ENCODE measurements at places on chromosomes 4 and X.

- DNase-seq, result no peak
These were observed 14.4 kb upstream of the ZNF41 start for GRCh38 chrX:47497271-47497888.

DNA sequence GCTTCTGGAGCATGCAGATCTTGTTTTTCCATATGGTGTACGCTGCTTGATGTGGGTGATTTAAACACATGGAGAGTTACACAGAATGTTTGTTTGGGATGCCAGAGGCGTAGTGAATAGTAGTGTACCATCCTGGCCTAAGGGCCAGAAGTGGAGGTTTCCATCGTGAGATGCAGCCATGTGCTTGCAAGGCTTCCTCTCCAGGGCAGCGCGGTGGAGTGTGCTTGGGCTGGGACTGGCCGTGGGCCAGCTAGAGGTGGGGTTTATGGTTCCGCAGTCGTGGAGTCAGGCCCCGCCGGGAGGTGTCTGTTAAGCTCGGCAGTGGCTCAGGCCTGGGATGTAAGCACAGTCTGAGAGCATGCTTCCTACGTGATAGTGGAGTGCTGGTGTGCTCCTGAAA is 14.0 kb downstream of the STOX2 start:
- DNase-seq, result no peak

GRCh38 chr4:7960017-7960789 is 20.5 kb upstream of the AFAP1 start:
- no peak for DNase-seq

- DNase-seq, result no peak
These were observed 37.0 kb upstream of the FAT4 start for GRCh38 chr4:125277790-125278189.

DNA sequence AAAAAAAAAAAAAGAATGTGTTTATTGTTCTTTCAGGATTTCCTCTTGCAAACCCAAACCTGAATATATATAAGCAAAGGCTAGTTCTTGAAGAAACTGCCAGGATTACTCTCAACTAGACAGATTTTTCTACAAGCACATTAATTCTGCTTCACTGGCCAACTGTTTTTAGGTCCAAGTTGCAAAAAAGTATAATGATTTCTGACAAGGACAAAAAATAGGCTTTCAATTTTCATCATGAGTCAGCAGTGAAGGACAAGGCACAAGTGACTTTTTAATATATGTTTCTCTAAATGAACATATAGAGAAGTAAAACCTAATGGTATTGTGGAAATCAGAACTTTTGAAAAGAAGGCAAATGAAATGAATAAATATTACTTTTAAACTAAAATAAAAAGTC is 73.7 kb downstream of the ELOVL6 start:
- no peak for DNase-seq

DNA sequence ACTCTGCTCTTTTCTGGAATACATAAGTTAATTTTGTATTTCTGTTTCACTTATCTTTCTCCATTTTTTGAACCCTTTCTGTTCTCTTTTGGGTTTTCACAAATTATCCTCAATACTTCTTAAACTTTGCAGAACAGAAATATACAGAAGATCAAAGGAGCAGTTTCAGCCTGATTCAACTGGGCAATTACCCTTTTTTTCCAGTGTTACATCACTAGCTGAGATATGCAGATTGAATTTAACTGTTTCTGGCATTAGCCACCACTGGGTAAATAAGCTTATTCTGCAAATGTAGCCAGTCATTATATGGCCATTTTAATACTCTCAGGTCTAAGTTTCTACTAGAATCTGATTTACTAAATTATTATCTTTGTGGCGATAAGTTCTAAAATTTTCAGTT is 66.9 kb upstream of the GRID2 start:
- no peak for DNase-seq

DNA sequence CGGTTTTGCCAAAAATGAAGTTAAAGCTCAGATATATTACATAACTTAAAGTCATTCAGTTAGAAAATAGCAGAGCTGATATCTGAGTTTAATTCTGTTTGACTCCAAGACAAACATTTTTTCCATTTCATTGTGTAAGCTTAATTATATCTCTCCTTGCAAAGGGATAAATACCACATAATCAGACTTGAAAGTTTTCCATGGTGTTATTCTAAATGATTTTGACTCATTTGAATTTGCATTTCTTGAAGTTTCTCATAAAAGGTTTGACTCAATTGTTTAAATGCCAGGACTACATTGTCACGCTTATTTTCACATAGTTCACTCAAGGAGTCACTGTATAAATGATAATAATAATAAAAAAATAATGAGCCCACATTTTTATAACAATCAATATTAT is 39.4 kb upstream of the DDX60 start:
- no peak for DNase-seq

GRCh38 chr4:137739391-137739790 is 207.1 kb upstream of the PCDH18 start:
- no peak for DNase-seq

GRCh38 chrX:7024850-7025249 is 122.7 kb upstream of the STS start:
- DNase-seq, result no peak

DNA sequence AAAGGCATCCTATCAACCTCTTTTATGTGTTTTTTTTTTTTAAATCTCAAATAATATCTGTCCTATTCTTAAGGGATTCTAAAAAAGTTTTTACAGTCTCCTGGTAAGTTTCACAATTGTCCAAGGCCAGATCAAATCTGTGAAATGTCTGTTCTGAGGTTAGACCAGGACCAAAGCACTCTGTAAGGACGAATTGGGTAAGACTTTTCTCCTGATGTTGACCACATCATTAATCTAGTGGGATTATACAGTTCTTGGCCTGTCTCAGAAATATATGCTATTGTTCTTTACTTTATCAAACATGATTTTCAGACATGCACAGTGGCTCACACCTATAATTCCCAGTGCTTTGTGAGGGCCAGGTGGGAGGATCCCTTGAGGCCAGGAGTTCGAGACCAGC is 45.8 kb upstream of the TMEM131L start:
- no peak for DNase-seq

GRCh38 chr4:153927451-153927850 is 138.6 kb upstream of the SFRP2 start:
- no peak for DNase-seq

DNA sequence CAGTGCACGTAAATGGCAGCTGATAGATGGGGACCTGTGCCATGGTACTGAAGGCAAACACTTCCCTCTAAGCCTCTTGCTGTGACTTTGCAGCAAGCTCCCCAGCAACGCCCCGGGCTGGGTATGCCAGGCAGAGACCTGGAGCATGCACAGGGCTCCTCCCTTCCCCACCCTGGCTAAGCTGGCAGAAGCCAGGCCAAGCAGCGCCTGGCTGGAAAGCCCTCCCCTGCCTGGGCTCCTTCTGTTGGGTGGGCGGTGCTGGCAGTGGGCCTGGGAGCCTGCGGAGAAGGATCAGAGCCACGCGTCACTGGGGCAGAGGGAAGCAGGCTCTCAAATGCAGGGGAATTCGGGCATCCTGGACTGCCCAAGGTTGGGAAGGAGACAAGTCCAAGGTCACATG is 3.6 kb downstream of the ATP2B3 start:
- DNase-seq, result no peak

DNA sequence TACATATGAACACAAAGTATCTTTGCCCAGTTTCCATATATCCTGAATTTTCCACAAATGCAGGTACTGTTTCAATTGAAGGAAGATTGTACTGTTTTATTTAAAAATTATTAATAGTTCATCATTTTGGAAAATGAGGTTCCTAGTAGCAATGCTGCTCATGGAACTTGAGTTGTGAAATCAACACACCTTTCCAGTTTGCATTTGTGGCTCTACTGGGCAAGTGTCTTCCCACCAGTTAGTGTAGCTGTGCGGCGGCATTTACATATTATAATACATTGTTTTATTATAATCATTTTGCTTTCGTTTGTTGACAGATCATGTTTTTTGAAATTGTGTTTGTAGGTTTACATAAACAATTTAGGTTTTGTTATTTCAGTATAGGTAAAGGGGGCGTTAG is 2.0 kb upstream of the DDX3X start:
- no peak for DNase-seq

DNA sequence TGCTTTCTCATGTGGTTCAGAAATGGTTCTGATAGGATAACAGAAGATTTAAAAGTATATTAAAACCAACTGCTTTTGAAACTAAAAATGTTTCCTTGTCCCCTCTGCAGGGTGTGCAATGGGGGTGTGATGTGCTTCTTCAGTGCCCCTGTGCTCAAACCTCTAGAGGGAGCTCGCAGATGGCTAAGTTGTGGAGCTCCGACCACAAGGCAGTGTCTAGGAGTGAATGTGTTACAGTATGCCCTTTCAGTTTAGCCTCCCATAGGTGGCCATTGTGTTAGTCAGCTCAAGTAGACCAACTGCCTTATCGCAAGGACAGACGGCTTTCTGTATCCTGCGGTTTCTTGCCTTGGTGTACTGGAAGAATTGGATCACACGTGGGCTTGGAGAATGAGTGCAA is 130.5 kb downstream of the TENT5D start:
- DNase-seq, result no peak

GRCh38 chr4:186104890-186105646 is 564 bp downstream of the FAM149A start:
- DNase-seq, result no peak

GRCh38 chrX:8907688-8908087 is 106.5 kb upstream of the FAM9A start:
- no peak for DNase-seq

- no peak for DNase-seq
These were observed 309.4 kb upstream of the NOCT start for GRCh38 chr4:138706201-138706600.

GRCh38 chr4:110108422-110108821 is 90.0 kb downstream of the ELOVL6 start:
- no peak for DNase-seq

GRCh38 chr4:20272411-20272872 is 20.7 kb downstream of the SLIT2 start:
- no peak for DNase-seq

DNA sequence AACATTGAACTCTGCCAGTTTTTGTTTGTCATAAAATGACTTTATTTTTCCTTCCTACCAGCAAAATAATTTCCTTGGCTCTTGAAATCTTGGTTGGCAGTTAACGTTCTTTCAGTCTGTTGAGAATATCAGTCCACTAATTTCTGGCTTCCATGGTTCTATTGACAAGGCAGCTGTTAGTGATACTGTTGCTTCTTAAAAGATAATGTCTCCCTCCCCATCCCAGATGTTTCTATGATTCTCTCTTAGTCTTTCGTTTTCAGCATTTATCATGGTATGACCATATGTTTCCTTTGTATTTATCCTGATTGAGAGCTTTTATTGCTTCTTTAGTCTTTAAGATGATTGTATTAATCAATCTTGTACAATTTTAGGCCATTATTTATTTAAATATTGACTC is 81.1 kb upstream of the STK26 start:
- DNase-seq, result no peak

DNA sequence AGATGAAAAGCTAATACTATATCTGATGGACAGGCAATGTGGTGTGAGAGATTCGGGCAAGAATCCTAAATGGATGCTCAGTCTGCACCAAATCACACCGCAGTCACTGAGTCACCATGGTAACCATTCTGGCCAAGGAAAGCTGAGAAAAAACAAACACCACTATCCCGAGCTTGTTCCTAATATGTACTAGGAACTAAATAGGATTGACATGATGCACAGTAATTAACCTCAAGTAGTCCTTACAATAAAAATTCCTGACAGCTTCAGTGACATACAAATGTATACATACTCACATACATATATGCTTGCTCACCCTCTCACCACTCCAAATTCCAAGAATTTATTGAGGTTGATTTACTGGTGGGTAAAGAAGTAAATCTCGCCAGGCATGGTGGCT is 1.1 kb upstream of the RAB40A start:
- no peak for DNase-seq

DNA sequence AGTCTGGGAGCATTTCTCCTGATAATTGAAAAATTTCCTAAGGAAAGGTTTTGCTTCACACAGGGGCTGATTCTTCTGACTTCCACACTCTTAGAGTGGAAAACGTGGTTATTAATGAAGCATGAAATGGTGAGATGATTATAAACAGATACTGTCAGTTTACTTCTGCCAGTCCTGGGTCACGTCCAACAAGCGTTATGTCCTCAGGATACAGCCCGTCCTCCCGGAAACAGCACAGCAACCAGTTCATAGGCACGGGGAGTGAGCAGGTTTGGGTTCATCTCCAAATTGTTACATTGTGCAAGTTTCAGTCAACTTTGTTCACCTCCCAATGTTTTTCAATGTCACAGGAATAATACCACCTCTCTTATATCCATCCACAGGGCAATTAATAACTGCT is 98.8 kb downstream of the NPNT start:
- DNase-seq, result no peak

GRCh38 chrX:40008791-40009461 is 88.8 kb downstream of the BCOR start:
- DNase-seq, result no peak

DNA sequence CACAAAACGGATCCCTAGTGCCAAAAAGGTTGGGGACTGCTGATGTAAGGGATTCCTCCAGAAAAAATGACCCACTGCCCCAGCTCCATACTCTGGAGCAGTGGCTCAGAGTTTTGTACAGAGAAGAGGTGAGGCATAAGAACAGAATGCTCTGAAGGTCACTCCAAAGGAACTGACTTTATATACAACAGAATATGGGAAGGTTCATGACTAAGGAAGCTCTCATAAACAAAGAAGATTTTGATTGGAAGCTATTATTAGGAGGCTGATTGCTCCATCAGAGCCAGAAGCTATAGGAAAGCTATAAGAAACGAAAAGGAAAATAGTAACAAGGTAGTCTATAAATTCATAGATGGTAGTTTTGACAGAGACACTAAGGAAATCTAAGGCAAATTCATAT is 203.1 kb downstream of the SLC7A11 start:
- no peak for DNase-seq

DNA sequence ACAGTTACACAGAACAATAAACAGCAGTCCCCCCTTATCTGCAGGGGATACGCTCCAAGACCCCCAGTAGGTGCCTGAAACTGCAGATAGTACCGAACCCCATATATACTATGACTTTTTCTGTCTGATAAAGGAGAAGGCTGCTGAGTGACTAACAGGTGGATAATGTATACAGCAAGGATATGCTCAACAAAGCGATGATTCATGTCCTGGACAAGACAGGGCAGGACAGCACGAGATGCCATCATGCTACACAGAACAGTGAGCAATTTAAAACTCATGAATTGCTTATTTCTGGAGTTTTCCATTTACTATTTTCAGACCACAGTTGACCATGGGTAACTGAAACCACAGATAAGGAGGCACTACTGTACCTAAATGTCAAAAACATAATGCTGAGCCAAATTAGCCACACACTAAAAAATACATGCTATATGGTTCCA is 76.1 kb downstream of the MANBA start:
- DNase-seq, result no peak

- DNase-seq, result no peak
These were observed 893 bp upstream of the SEPTIN11 start for GRCh38 chr4:76948443-76949275.

- no peak for DNase-seq
These were observed 75.1 kb upstream of the TMEM164 start for GRCh38 chrX:109927663-109928273.

All from SK-N-MC (cell line).